ENCODE measurements at places on chromosomes 3 and 15. TPM values are rescaled to one million over a fixed set of nuclear protein-coding genes. Genes with fewer than 3 reads are reported as not detected.

ANKRD63 gene
- total RNA-seq = 1.2 TPM

PLA1A gene
- total RNA-seq = not detected

DNA sequence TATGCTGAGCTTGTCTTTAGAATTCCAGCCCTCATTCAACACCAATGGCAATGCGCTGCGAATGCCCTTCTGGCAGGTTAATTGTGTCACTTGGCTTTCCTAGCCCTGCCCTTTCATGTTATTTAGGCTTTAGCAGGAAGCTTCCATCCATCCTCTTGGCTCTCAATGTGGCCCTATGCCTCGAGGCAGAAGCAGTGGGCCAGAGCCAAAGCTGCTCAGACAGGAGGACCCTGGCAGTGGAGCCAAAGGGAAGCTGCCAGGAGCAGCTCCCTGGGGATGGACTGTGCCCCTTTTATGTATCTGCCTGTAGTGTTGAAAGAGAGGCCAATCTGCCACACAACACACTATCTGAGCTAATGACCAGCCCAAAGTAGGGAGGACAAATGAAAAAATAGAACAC, 376.4 kb downstream of the CTNNB1 start:
- DNase-seq = no peak

- no peak for DNase-seq
Measured at GRCh38 chr3:100274361-100274760, 13.6 kb downstream of the TBC1D23 start.

GRCh38 chr15:80474224-80475215, 70.3 kb downstream of the ARNT2 start:
- no peak for DNase-seq

CLEC3B gene
- 0.92 TPM for total RNA-seq

DNA sequence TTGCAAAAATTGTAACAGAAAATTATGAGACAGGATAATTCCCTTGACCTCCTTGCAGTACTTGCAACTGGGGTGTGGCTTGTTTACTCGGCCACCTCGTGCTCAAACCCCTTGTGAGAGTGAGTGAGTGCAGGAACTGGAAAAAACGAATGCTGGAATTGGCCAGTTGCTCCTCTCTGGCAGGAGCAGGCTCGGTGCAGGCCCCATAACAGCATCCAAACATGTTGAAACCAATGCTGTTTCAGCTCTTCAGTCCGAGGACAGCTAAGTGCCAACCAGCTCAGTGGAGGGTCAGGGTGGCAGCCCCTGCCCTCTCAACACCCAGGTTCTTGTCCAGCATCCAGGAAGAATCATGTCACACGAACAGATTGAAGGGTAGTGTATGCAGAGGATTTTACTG, 36.9 kb downstream of the METTL6 start:
- DNase-seq = no peak

KCNMB3 gene
- total RNA-seq = 2.3 TPM

DAZL gene
- total RNA-seq = 4.3 TPM

SERINC4 gene
- 0.16 TPM for total RNA-seq

APOD gene
- not detected for total RNA-seq

CNTN3 gene
- total RNA-seq = 0.17 TPM

GRCh38 chr3:151940481-151940880, 67.0 kb downstream of the SUCNR1 start:
- DNase-seq = no peak

DNA sequence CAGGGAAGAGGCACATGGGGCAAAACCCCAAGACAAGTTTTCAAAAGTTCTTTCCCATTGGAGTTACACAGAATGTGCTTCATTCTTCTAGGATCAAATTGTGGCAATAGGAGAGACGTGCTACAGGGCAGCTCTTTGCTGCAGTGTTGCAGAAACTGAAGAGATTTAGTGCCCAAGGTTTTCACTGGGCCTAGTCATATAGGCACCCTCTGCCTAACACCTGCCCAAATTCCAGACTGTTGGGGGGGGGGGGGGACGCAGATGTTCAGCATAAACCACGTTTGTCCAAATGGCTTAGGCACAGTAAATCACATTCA, 346.8 kb upstream of the ZNF717 start:
- DNase-seq = no peak

- DNase-seq = no peak
Measured at GRCh38 chr3:149009732-149010131, 18.4 kb downstream of the GYG1 start.

DNA sequence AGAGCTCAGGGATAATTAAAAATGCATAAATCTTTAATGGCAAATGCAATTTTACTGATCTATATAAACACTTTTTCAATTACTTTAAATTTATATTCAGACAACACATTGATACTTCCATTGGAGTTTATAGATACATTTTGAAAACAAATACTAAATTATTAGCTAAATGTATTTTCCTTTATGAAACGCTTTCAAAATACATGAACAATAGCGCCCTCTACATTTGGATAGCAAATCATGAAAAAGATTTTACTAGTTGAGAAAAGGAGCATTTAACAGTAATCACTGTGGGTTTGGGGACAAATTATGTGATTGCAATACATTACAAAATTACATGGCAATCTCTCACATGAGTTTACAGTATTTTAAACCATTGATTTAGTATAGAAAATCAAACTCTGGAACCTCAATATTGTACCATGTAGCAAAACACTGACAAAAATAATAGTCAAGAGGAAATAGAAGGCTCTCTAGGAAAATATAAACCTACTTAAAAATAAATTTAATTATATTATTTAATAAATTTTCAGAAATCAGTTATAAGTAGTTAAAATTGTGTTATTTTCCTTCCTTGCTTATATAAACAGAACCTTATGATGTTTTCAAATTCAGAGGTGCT, 207.9 kb downstream of the ZIC1 start:
- no peak for DNase-seq

GRCh38 chr3:16834753-16835152, 50.0 kb upstream of the PLCL2 start:
- no peak for DNase-seq

DNA sequence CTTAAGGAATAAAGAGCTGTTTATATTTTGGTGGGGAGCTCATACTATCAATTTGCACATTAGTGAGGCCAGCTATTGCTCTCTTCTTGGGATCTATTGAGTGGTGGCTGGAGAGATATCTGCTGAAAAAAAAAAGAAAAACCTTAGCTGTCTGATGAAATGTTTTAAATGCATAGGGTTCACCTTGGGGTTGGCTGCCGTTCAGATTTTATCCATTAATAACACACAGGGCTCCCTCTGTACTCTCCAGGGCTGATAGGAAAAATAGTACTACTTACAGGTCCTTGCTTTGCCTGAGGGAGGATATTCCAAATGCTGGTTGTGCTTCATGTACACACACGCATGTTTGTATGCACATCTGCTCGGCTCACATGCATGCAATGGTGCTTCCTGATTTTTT, 803.7 kb downstream of the MCTP2 start:
- DNase-seq = no peak

SERP1 gene
- 86.9 TPM for total RNA-seq

DNA sequence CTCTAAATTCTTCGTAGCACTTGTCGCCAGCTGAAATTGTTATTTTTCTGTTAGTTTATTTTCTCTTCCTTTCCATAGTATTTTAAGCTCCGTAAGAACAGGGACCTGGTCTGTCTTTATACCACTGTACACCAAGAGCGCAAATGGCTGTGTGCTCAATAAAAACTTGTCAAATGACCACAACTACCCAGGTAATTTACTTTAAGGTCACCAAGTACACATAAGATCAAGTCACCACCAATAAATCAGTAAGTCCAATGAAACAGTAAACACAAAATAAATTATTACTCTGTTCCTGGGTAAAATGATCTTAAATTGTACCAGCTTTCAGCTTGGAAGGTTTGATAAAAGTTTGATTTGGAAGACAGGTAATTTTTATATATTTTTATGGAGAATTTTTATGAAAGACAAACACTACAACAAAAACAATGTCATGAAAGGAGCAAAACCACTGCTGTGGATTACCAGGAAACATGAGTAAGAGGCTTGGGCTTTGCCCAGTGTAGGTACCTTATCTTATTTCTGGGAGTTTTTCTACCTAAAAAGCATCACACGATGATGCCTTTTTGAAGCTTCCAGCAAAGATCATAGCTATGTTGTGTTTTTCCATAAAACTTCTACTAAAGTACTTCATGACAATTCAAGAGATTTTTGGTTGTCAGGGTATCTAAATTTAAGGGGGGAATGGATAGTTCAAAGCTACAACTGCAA, 406.8 kb downstream of the SHQ1 start:
- DNase-seq = no peak

DNA sequence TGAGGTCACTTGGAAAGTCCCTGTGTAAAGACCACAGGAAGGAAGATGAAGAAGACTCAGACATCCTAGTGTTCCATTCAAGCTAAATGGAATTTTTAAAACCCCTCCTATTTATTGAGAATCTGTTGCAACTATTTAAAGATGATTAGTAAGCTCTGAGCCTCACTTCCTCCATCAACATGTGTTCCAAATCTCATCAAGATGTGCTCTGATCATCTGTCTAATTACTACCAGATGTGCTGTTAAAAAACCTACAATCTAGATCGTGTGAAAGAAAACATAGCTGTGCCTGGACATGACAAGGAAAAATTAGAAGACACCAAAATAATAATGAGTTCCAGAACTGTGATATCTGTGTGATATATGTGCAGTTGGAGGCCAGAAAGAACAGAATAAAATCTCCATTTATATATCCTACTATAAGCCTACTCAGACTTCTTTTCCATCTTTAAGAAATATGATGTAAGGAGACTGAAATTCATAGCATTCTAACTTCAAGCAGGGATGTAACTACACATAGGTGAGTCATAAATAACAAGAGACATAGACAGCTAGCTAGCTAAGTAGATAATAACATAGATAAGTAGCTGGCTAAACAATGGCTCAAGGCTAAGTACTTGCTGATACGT, 7.8 kb downstream of the XPC start:
- DNase-seq = no peak

DNA sequence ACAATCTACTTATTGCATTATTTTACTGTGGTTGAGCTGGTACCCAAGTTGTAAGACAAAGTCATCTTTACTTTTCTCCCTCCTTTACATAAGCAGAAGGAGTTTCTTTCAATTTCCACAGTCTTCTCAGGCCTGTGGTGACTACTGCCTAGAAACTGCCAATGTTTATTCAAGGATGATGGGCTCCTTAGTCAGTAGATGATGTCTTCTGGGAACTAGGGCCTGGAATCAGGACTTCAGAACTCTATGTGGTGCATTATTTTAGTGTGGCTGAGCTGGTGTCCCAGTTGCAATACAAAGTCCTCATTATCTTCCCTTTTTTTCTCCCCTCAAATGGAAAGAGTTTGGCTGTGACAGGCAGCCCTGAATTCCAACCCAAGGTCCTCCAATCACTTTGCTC, 1762.5 kb downstream of the SI start:
- no peak for DNase-seq

GRCh38 chr15:91186904-91187656, 87.0 kb downstream of the SV2B start:
- no peak for DNase-seq

GRCh38 chr3:63069806-63070475, 194.7 kb upstream of the CADPS start:
- DNase-seq = no peak

- no peak for DNase-seq
Measured at GRCh38 chr3:30648670-30649357, 42.4 kb downstream of the TGFBR2 start.

DNA sequence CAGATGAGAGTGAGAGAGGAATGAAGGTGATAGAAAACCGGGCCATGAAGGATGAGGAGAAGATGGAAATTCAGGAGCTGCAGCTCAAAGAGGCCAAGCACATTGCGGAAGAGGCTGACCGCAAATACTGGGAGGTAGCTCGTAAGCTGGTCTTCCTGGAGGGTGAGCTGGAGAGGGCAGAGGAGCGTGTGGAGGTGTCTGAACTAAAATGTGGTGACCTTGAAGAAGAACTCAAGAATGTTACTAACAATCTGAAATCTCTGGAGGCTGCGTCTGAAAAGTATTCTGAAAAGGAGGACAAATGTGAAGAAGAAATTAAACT, 88.9 kb downstream of the EOMES start:
- DNase-seq = no peak

C2CD4A gene
- 0.32 TPM for total RNA-seq

DNA sequence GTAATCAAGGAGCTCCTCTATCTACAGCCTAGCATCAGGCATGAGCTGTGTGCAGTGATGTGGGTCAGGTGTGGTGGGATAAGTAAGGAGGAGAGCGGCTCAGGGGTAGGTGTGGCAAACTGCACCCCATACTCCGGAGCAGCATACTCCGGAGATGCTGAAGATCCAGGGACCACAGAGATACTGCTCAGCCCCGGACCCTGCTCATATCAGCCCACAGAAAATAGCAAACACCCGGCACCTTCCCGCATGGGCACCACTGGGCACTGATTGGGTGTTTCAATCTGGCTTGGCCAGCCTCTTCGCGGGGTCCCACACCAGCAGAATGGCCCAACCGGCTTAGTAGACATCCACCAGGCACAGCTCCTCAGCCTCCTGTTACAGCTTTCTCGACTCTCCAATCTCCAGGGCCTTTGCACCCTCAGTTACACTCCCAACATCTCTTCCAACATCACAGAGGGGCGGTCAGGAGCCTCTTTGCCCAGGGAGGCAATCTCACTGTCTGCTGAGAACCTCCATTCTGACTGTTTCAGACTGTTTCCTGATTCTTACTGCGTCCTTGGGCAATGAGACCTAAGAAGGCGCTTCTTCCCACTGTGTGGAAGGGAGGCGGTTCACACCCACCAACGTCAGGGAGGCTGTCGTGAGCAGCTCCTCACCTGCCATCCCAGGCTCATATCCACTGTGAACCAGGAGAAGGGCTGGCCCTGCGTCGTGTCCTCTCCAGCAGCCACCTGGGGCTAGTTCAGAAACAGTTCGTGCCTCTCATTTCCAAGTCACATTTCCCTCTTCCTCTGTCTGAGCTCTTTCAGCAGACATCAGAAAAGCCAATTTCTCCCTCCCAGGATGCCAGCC, 59.8 kb downstream of the CAPN7 start:
- DNase-seq = no peak

ALDH1A3 gene
- total RNA-seq = 9.9 TPM

OR4F6 gene
- total RNA-seq = not detected

- DNase-seq = no peak
Measured at GRCh38 chr3:196793246-196793645, 53.6 kb downstream of the PAK2 start.

GRCh38 chr3:36408146-36408545, 27.8 kb downstream of the STAC start:
- no peak for DNase-seq

AGBL1 gene
- not detected for total RNA-seq

DNA sequence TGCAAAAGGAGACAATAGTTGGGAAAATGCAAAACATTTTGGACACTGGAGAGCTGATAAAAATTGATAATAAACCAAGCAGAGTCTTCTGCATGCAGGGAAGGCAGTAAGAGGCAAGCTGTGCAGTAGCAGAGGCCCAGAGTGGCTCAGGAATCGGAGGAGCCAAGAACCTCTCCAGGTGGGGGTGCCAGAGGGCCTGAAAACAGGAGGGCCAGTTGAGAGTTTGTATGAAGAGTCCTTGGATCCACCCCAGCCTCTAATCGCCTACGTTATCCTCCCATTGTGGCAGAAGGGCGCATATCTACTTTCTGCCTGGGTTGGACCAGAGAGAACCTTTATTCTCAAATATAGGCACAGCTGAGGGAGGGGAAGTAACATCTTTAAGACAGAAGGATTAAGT, 48.9 kb upstream of the RBP1 start:
- DNase-seq = peak; percentile 79

SLCO3A1 gene
- 9.8 TPM for total RNA-seq

INSYN1 gene
- 9.0 TPM for total RNA-seq

- DNase-seq = no peak
Measured at GRCh38 chr3:127491909-127492308, 98.6 kb downstream of the TPRA1 start.

All from WTC11 (cell line).